Activated CD4-positive, alpha-beta T cell treated with anti-CD3 and anti-CD28 coated beads, Interleukin-2, Interleukin-6, amounts not matched to agents 100 ng/mL and 50 ng/mL, durations not matched to agents 16 hours and 8 hours (primary cell): ENCODE measurements at places on chromosomes 3 and 15.

- no peak for DNase-seq
Observed at GRCh38 chr15:31266712-31267111, 59.9 kb upstream of the KLF13 start.

DNA sequence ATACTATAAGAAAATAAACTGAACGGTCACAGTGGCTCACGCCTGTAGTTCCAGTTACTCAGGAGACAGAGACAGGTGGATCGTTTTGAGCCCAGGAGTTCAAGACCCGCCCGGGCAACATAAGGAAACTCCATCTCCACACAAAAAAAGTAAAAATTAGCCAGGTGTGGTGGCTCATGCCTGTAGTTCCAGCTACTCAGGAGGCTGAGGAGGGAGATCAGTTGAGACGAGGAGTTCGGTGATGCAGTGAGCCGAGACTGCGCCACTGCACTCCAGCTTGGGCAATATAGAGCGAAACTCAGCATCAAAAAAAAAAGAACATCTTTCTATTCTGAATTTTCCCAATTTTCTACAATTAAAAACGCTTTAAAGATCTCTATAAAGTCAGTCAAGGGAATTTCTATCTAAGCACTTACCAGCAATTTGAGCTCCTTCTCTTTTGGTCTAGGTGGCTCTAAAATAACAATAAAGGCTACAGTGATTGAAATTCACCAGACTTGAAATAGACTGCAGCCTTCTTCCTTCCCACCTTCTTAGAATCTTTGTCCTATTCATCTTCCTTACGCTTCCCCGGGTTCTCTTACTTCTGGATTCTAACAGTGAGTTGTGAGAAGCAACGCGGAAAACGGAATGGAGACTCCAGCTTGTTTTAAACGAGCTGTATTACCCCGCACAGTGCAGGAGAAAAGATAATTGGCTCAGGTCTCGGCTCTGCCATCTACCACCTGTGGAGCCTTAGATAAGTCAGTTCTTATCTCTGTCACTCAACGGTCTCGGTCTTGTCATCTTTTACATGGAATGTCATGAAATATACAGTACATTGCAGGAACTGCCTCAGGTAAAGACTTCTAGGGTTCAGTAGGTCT is 812 bp upstream of the SEC62 start:
- DNase-seq, result no peak

- no peak for DNase-seq
Observed at GRCh38 chr15:39213385-39213840, 367.5 kb upstream of the THBS1 start.

GRCh38 chr3:28615971-28616370 is 267.3 kb upstream of the AZI2 start:
- DNase-seq, result no peak

- DNase-seq, result no peak
Observed at GRCh38 chr3:72836923-72837322, 11.3 kb downstream of the SHQ1 start.

DNA sequence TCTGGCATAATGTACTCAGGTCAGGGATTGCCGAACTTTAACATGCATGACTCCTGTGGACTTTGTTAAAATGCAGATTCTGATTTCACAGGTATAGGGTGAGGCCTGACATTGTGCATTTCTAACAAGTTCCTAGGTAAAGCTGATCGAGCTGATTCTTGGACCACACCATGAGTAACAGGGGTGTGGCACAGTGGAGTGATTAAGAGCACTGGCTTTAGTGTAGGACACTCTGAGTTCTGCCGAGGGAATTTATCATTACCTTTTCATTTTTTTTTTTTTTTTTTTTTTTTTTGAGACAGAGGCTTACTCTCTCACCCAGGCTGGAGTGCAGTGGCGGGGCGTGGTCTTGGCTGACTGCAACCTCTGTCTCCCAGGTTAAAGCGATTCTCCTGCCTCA is 169.3 kb downstream of the ADAMTS9 start:
- no peak for DNase-seq

GRCh38 chr3:143496191-143496590 is 352.1 kb downstream of the SLC9A9 start:
- no peak for DNase-seq

GRCh38 chr3:115943579-115943978 is 320.3 kb downstream of the GAP43 start:
- no peak for DNase-seq

GRCh38 chr3:178761024-178761423 is 224.8 kb downstream of the KCNMB2 start:
- no peak for DNase-seq

- no peak for DNase-seq
Observed at GRCh38 chr3:105613120-105613519, 246.4 kb downstream of the ALCAM start.

GRCh38 chr15:52052066-52052935 is 33.3 kb downstream of the MAPK6 start:
- DNase-seq, result no peak

- no peak for DNase-seq
Observed at GRCh38 chr3:53680028-53680427, 166.2 kb downstream of the CHDH start.

GRCh38 chr3:72309661-72310418 is 524.9 kb upstream of the PROK2 start:
- DNase-seq, result no peak

DNA sequence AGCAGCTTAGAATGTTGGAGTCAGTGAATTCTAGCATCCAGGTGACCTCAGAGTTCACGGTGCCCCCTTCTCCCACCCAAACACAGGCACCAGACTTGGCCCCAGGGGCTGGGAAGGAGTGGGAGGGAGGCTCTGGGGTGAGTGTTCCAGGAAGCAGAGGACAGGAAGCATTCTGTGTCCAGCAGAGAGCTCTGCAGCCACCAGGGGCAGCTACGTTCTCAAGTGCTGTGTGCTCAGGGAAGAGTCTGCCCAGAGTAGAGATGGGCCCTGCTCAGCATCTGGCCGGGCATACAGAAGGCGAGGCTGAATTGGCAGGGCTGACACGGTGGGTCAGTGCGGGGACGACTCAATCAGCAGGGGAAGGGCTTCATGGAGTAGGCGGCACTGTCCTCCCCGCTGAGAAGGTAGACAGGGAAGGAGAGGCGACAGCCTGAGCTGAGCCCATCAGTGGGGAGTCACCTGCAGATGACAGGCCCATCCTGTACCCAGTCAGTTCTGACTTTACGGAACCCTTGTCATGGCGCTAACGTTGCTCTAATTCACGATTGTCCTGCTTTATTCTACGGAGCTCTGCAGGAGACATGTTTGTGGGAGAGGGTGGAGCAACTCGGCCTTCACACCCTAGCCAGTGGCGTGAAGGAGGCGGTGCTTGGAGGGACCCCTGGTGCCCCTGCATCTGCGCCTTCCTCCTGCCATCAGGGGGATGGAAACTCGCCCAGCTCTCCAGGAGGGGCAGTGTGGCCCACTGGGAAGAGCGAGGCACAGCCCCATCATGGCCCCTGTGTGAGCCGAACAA is 82.2 kb downstream of the C3orf70 start:
- no peak for DNase-seq

DNA sequence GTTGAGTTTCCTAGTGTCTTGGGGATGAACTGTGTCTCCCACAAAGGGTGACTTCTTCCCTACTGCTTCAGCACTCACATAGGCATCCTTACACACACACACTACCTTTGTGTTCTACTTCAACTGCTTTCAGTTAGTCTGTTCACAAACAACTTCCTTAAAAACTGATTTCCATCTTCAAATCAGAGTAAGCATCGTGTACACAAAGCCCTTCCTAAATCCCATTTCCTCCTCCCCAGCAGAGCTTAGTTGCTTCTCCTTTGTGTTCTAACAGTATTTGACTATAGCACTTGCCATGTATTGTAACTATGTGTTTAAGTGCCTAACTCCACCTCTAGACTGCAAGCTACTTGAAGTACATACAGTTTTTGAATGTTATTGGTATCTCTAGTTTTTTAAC is 71.7 kb downstream of the TNIK start:
- DNase-seq, result no peak

GRCh38 chr3:48247401-48247811 is 6.5 kb downstream of the ZNF589 start:
- DNase-seq, result peak; percentile 35

GRCh38 chr3:37923569-37924040 is 61.9 kb downstream of the CTDSPL start:
- no peak for DNase-seq

DNA sequence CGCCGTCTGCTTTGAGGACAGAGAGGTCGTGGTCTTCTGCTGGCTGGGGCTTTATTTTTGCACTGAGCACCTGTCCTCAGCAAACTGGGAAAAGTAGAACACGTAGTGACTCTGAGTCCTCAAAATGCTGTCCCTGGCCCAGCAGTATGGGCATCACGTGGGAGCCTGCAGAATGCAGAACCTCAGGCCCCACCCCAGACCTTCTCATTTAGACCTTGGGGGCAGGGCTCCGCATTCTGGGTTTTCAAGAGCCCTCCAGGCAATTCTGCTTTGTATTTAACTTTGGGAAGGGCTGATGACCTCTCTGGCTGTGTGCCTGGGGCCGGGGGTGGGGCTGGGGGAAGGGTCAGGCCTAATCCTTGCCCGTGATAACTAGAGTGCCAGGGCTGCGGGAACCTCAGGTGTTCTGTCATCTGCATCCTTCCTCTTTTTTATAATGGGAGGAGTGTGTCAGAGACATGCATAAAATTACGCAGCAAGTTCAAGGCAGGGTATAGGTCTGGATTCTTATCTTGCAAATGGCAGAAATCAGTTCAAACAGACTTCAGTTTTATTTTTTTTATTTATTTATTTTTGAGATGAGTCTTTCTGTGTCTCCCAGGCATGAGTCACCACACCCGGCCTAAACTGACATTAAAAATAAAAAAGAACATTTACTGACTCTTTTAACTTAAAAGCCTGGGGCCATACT is 11.1 kb downstream of the SLC6A6 start:
- DNase-seq, result no peak

DNA sequence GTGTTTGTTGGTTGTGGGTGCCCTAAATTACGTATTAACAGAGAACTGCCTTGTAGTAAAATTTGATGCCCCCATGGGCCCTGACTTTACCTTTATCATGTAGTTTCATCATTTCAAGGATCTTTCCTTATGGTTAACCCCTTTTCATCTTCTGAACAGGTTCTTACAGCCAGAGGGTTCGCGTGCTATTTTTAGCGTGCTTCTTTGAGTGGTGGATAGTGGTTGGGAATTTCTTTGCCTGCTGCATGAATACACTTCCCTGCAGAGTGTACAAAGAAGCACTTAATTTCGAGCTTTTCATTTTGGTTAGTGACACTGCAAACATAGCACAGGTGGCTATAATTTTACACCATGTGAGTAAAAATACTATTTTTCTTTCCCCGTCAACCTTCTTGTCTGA is 231.8 kb downstream of the ROBO2 start:
- DNase-seq, result no peak

GRCh38 chr3:119145500-119146167 is at the start of gene TEX55:
TSS of gene TEX55 (plus strand) at chr3:119146165. CDS start at chr3:119146190, 25 bp downstream.
- DNase-seq, result peak; percentile 23

DNA sequence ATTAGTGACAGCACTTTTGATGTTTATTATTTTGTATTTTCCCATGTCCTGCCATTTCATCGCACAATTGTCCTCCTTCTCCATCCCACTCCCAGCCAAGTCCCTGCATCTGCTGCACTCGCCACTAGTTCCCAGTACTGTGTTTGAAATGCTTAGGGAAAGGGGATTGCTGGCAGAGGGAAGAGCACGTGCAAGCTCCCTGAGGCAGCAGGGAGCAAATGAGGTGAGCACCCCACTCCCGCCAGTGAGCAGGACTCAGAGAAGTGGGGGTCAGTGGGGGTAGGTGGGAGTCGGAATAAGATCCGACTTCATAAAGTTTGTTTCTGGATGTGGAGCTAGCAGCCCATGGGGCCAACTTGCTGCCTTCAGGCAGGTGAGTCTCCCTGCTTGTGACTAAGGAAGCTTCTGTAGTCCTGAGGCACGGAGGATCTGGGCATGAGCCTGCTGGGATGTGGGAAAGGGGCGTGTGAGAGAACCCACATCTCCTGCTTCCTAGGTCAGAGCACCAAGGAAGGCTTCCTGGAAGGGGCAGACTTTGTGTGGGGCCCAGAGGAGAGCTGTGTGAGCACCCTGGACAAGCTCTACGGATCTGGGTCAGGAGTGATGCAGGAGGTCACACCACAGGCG is 99.7 kb upstream of the TLE3 start:
- DNase-seq, result no peak

DNA sequence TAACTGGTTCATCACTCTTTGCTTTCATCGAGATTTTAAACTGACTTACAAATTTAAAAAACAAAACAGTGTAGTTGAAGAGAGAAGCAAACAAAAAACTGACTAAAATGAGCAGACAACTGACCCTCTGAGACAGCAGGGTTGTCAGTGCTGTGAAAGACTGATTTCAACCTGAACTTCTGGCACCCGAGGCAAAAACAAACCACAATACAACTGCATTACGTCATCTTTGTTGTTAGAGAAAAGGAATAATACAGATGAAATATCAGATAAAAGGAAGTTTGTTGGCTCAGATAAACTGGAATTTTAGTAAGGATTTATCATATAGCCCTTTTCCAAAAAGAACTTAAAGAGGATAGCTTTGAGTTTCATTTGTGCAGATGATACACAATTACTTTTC is 51.1 kb downstream of the PARP15 start:
- DNase-seq, result no peak
